ENCODE measurements at places on chromosomes 5 and 9.

DNA sequence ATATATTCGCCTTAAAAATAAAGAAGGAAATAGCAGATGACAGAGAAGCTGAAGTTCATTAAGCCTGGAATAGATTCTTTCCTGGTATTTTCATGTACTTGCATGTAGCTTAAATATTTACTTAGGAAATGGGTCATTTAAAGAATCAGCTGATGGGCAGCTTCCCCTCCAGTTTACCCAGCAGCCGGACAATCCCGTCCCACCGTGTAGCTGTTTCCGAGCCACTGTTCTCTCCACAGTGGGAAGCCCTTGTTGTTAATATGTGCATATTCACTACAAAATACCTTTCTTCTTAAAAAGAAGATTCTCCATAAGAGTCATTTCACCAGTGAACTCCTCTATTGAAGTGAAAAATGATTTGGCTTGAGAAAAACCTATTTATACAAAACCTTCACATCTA lies 187.0 kb downstream of the FANCC start:
- DNase-seq = no peak

GRCh38 chr5:121500310-121500709 lies 351.4 kb upstream of the FTMT start:
- DNase-seq = no peak

- DNase-seq = no peak
Measured at GRCh38 chr5:170070556-170071412, 34.9 kb upstream of the FOXI1 start.

- no peak for DNase-seq
Measured at GRCh38 chr9:98442541-98442940, 187.1 kb upstream of the TBC1D2 start.

DNA sequence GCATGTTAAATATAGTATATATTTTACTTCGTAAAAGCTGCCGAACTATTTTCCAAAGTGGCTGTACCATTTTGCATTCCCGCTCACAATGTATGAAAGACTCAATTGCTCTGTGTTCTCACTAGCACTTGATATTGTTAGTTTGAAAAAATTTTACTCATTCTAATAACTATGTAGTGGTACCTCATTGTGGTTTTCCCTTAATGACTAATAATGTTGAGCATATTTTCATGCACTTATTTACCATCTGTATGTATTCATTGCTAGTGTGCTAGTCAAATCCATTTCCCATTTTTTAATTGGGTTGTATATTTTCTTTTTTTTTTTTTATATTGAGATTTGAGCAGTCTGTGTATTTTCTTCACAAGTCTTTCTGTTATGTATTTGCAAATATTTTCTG lies 58.4 kb downstream of the RANBP17 start:
- no peak for DNase-seq

Measured in NCI-H1092 (cell line).